ENCODE measurements at places on chromosomes 12 and 14. TPM values are rescaled to one million over a fixed set of nuclear protein-coding genes. Genes with fewer than 3 reads are reported as not detected.

Gene CLEC4D
- not detected for total RNA-seq

Gene PTPN6
- total RNA-seq: 65.4 TPM

Gene FAM177A1
- total RNA-seq: 46.2 TPM

Gene CAPZA3
- 0.36 TPM for total RNA-seq

Gene GYS2
- total RNA-seq: not detected

Gene KLHL33
- 0.04 TPM for total RNA-seq

Gene MTERF2
- 15.3 TPM for total RNA-seq

DNA sequence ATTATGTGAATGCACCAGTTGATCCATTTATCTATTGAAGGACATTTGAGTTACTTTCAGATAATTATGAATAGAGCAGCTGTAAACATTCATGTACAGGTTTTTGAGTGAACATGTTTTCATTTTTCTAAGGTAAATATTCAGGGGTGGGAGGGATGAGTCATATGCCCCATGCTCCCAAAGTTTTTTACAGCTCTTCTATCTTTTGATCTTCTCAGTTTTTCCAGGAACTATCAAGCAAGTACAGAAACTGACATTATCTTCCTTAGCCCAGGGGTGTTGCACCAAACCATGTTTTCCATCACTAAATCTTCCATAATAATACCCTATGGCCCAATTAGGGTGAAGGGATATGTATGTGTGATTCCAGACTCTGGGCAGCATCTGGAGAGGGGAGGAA lies 384.5 kb downstream of the EMP1 start:
- DNase-seq: no peak
- H3K36me3 ChIP-seq: no peaks in the 10 kb centered on the region
- H3K4me1 ChIP-seq: no peaks in the 10 kb centered on the region

GRCh38 chr14:78933948-78934524 lies 763.9 kb downstream of the NRXN3 start:
- no peaks in the 10 kb centered on the region for H3K36me3 ChIP-seq
- no peaks in the 10 kb centered on the region for H3K4me1 ChIP-seq
- no peak for DNase-seq
- H3K27ac ChIP-seq: no peak overlapping the region

GRCh38 chr14:51860825-51861499 lies 550 bp downstream of the GNG2 start:
- no peaks in the 10 kb centered on the region for H3K36me3 ChIP-seq
- peaks cover 69% of the 10 kb centered on the region for H3K27me3 ChIP-seq
- DNase-seq: no peak
- H3K27ac ChIP-seq: peak overlapping the region; percentile 14

- no peaks in the 10 kb centered on the region for H3K27me3 ChIP-seq
- H3K27ac ChIP-seq: peak overlapping the region; percentile 56
- no peak for DNase-seq
- no peak overlapping the region for H3K4me3 ChIP-seq
Observed at GRCh38 chr14:64235652-64236640, 58.2 kb downstream of the ESR2 start.

DNA sequence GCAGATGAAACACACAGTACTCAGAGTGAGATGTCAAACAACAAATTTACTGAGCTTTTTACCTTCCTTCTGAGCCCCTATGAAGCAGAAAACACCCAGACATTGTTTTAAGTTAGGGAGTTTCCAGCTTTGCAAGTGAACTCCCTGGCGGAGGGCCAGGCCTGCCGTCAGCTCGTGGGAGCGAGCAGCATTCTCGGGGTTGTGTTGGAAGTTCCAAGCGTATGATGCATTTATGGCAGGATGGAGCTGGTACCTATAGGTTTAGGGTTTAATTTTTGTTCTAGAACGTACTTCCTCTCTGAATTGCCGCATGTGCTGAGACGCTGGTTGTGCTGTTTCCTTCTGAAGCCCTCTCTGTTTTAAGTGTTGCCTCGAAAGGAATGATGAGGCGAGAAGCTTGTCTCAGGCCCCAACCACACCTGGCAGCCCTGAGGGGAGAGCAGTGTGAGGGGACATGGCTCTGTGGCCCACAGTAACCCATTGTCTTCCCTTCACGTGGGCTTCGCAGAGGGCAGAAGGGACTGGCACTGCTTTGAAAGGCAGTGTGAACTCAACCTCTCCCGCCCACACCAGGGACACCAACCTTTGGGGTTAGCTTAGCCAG lies 76.6 kb downstream of the SSPN start:
- H3K4me1 ChIP-seq: peaks cover 23% of the 10 kb centered on the region
- H3K4me3 ChIP-seq: no peak overlapping the region
- no peak for DNase-seq
- H3K27me3 ChIP-seq: peaks cover 5% of the 10 kb centered on the region

DNA sequence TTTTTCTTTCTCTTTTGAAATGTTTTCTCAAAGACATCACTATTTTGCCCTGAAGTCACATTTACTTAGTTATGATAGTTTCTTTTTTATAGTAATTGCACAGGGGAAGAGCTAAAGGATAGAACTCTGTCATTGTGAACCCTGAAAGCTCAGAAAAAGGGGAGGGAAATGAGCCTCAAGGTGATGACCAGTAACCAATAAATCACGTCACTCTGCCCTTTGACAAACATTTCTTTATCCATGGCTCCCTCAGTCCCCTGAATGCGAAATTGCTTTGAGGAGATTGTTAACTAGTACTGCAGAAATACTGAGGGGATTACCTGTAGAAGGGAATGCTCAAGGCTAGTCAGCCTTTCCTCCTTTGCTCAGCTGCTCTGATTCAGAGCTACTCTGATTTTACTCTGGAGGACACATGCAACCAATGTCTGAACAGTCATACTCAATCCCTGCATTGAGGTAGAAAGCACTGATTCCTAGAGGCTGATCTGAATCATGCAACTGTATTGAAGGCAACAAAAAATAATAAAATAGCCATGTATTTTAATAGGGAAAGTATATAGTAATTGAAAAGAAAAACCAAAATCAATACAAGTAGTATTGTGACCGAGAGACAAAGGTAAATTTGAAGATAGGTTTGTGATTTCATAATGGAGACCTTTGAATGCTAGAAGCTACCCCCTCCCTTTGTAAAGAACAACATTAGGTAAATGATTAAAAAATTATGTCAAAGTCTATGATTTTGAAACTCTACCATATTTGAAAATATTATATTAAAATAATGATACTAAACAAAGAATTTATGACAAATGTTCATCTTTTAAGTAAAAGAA lies 24.7 kb downstream of the SLCO1B1 start:
- no peaks in the 10 kb centered on the region for H3K36me3 ChIP-seq
- no peak overlapping the region for H3K27ac ChIP-seq

DNA sequence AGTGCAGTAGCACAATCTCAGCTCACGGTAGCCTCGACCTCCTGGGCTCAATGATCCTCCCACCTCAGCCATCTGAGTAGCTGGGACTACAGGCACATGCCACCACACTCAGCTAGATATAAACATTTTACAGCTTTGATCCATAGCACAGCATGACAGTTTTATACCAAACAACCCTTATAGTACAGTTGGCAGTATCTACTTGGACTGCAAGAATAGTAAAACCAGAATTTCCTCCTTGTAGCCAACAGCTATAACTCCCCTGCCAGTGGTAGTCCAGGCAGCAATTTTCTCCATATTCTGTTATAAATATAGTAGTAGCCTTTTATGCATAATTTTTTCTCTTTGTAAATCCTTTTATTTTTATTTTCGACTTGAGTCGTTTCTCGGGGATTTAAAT lies 317.0 kb downstream of the FUT8 start:
- peaks cover 15% of the 10 kb centered on the region for H3K36me3 ChIP-seq
- no peak overlapping the region for H3K4me3 ChIP-seq
- H3K27ac ChIP-seq: no peak overlapping the region

GRCh38 chr14:104657563-104658324 lies 31.7 kb upstream of the INF2 start:
- no peak for DNase-seq
- peaks cover 4% of the 10 kb centered on the region for H3K27me3 ChIP-seq
- peaks cover under 1% of the 10 kb centered on the region for H3K36me3 ChIP-seq
- peaks cover 8% of the 10 kb centered on the region for H3K4me1 ChIP-seq
- H3K27ac ChIP-seq: peak overlapping the region; percentile 84
